ENCODE measurements at places on chromosomes 5 and 9.

GRCh38 chr5:40646266-40646665 is 33.4 kb upstream of the PTGER4 start:
- no peak for DNase-seq

- no peak for DNase-seq
Measured at GRCh38 chr9:134205672-134206310, 41.4 kb upstream of the RNU6ATAC start.

- no peak for DNase-seq
Measured at GRCh38 chr5:2352101-2352861, 399.2 kb downstream of the IRX2 start.

GRCh38 chr9:93458712-93459111 is 5.3 kb upstream of the FAM120AOS start:
- DNase-seq: no peak

GRCh38 chr5:127031147-127031862 is 947 bp upstream of the MARCHF3 start:
- DNase-seq: no peak

GRCh38 chr9:100869326-100869725 is 159.2 kb upstream of the PLPPR1 start:
- DNase-seq: no peak

DNA sequence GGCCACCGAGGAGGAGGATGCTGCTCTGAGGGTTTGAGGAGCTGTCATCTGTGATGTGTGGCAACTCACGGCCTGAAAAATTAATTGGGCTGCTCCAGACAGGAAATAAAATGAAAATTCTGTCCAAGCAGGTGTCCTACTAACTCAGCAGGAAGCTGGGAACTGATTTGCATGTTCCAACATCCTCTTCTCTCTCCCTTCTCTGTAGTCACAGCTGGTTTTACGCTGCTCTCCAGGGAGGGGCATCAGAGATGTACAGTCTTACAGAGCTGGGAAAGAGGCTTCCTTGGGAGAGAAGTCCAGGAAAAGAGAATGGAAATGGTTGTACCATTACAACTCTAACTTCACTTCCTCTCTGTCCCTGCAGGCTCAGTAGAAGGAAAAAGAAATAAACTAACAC is 24.2 kb upstream of the SIL1 start:
- DNase-seq: no peak

GRCh38 chr5:61229416-61229815 is 67.1 kb upstream of the SMIM15 start:
- no peak for DNase-seq

Data from hypothalamus (tissue), 51 donors.